Aorta (tissue), 5 donors: ENCODE measurements at places on chromosomes 5 and 9. TPM values are rescaled to one million over a fixed set of nuclear protein-coding genes. Genes with fewer than 3 reads are reported as not detected.

NIPSNAP3A gene
- total RNA-seq, result 28.7 TPM

DNA sequence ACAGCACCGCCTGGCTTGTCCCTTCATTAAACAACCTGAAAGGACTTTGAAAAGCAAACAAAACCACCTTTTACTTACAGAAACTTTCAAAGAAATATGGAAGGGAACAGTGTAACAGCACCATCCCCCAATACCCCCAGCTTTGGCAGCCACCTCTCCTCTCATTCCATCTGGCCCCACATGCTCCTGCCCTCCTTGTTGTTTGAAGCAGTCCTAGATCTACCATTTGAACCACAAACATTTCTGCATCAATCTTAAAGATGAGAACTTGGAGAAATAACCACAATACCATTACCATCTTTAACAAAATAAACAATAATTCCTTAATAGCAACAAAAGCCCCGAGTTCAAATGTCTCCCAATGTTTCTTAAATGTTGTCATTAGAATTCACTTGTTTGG, 17.8 kb upstream of the COL15A1 start:
- DNase-seq, result no peak
- H3K4me3 ChIP-seq, result no peak overlapping the region
- H3K36me3 ChIP-seq, result no peaks in the 10 kb centered on the region

DNA sequence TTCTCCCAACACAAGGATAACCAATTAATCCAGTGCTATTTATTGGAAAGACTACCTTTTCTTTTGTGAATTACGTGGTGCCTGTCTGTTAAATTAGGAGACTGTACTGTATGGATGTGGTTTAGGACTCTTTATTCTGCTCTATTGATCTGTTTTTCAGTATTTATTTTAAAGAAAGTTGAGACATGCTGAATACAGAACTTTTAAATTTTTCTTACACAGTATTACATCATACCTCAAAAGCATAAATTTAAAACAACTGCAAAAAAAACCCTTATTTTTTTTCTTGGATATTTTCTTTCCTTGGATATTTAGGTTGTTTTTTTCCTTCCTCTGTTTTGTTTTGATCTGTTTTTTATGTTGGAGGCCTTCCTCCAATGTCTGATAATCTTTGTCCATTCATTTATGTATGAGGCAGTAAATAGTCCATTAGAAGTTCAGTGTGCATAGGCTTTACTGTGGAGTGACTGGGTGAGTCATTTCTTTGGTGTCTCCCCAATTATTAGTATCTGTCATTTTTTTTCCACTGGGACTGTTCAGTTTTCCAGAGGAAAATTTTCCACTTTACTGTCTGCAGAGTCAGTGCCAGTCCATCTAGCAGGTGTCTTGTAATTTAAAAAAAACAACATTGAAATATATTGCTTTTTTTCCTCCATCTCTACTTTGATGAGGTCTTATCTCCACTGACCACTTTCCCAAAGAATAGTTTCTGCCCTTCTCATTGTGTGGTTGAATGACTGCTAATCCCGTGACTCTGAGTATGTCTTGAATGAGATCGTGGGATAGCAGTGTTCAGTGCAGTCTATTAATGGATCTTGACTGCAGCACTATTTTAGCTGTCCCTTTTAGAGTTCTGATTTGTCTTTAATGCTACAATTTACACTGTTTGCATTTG, 15.2 kb downstream of the CYSTM1 start:
- H3K27ac ChIP-seq, result no peak overlapping the region
- no peak for DNase-seq
- no peaks in the 10 kb centered on the region for H3K27me3 ChIP-seq
- H3K4me1 ChIP-seq, result peaks cover 7% of the 10 kb centered on the region
- H3K4me3 ChIP-seq, result no peak overlapping the region

GRCh38 chr5:144276034-144276822, 105.6 kb downstream of the KCTD16 start:
- H3K36me3 ChIP-seq, result no peaks in the 10 kb centered on the region
- H3K4me1 ChIP-seq, result no peaks in the 10 kb centered on the region
- no peaks in the 10 kb centered on the region for H3K27me3 ChIP-seq
- no peak overlapping the region for H3K27ac ChIP-seq
- DNase-seq, result no peak

GRCh38 chr5:148799737-148800527, 26.5 kb upstream of the ADRB2 start:
- no peaks in the 10 kb centered on the region for H3K27me3 ChIP-seq
- no peak for DNase-seq
- no peak overlapping the region for H3K27ac ChIP-seq
- no peaks in the 10 kb centered on the region for H3K4me1 ChIP-seq
- no peaks in the 10 kb centered on the region for H3K36me3 ChIP-seq

TRIM7 gene
- total RNA-seq, result 3.0 TPM

GNA14 gene
- 7.2 TPM for total RNA-seq

PCDHGA4 gene
- total RNA-seq, result 7.1 TPM

- peak overlapping the region; percentile 75 for H3K4me3 ChIP-seq
- H3K27ac ChIP-seq, result peak overlapping the region; percentile 87
- peak; percentile 95 for DNase-seq
- peaks cover 2% of the 10 kb centered on the region for H3K4me1 ChIP-seq
- H3K36me3 ChIP-seq, result no peaks in the 10 kb centered on the region
These were observed 746 bp downstream of the CAST start for GRCh38 chr5:96662725-96663518.
